Hypothalamus (tissue), 51 donors: ENCODE measurements at places on chromosomes 7 and 10.

DNA sequence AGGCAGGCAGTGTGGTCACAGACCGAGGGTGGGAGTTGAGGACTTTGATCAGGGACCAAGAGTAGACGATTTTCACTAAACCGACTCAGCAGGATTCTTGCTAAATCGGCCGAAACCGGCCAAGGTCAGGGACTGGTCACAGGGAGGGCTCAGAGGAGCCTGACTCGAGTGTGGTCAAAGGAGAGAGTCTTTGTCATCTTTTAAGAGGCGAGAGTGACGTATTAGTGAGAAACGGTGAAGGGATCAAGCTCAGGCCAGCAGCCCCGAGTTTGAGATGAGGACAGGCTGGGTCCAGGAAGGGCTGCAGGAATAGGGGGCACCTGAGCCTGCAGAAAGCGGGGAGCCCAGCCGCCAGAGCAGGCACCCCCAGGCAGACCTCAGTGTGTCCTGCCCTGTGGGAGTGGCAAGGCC, 41.6 kb upstream of the FAM20C start:
- DNase-seq, result no peak

DNA sequence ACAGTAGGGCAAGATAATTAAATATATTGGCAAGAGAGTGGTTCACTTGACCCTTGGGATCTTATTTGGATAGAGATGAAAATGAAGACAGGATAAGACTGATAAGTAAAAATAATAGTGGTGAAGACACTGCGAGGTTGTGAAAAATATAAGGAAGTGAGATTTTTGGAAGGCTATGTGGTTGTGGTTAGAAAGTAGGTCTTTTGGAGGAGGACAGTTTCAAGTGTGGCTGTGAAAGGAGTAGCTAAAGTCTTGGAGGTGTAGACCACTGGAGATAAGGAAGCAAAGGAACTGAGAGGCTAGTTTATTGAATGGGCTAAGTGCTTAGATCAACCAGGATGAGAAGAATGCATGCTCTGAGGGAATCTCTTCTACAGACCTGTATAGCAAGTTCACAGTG, 11.2 kb downstream of the MIOS start:
- DNase-seq, result no peak

GRCh38 chr7:46759711-46760480, 822.0 kb downstream of the TNS3 start:
- DNase-seq, result no peak

DNA sequence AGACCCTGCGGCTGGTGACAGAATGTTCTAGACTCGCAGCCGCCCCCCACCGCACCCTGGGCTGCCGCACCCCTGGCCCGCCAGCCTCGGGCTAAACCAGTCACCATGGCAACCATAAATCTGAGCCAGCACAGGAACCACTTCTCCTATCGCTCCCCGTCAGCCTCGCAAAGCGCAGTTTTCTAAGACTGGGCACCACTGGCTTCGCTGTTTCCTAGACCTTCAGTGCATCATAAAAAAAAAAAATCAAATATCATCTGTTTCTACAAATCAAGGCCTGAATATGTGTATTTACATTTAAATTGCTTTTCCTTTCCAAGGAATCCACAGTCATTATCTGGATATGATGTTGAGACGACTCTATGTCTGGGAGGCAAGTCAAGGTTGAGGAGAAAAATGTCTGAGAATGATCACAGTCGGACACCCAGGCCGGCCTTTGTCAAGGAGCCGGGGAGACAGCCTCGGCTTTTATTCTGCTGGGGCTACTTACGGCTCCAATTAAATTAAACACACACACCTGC, 99.9 kb downstream of the PTPRN2 start:
- DNase-seq, result no peak
